ENCODE measurements at places on chromosomes 16 and 17. TPM values are rescaled to one million over a fixed set of nuclear protein-coding genes. Genes with fewer than 3 reads are reported as not detected.

The MAP2K6 gene
- 0.26 TPM for total RNA-seq

GRCh38 chr17:81309140-81309858 is 14.2 kb upstream of the SLC38A10 start:
- DNase-seq = peak; percentile 64

The KRTAP16-1 gene
- total RNA-seq = not detected

The TM4SF5 gene
- total RNA-seq = not detected

- no peak for DNase-seq
Measured at GRCh38 chr16:87067836-87068761, 249.1 kb downstream of the C16orf95 start.

DNA sequence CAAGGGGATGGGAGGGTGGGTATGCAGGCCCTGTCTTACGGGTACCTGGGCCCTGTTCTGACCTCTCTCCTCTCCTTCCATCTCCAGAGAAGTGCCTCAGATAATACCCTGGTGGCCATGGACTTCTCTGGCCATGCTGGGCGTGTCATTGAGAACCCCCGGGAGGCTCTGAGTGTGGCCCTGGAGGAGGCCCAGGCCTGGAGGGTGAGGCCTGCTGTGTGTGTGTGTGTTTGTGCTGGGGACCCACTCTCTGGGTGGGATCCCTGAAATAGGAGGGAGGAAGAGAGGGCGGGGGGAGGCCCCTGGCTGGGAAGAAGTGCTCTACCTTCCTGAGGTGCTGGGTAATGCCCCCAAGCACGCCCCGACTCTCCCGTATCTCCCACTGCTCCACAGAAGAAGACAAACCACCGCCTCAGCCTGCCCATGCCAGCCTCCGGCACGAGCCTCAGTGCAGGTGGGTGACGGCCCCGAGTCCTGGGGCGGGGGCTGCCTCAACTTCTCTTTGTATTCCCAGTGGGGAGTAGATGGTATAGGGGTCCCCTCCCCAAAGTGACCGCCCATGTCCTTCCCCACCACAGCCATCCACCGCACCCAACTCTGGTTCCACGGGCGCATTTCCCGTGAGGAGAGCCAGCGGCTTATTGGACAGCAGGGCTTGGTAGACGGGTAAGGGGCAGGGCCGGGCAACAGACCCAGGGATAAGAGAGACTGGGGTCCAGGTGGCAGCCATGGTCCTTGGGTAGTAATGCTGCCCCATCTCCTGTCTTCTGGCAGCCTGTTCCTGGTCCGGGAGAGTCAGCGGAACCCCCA is 7.8 kb downstream of the GRB7 start:
- no peak for DNase-seq

GRCh38 chr17:12048843-12049473 is 28.3 kb downstream of the MAP2K4 start:
- no peak for DNase-seq

The ITGAX gene
- not detected for total RNA-seq

The FNDC8 gene
- total RNA-seq = not detected

The UTS2R gene
- total RNA-seq = 0.11 TPM

GRCh38 chr16:73713778-73714495 is 582.7 kb upstream of the PSMD7 start:
- DNase-seq = no peak

DNA sequence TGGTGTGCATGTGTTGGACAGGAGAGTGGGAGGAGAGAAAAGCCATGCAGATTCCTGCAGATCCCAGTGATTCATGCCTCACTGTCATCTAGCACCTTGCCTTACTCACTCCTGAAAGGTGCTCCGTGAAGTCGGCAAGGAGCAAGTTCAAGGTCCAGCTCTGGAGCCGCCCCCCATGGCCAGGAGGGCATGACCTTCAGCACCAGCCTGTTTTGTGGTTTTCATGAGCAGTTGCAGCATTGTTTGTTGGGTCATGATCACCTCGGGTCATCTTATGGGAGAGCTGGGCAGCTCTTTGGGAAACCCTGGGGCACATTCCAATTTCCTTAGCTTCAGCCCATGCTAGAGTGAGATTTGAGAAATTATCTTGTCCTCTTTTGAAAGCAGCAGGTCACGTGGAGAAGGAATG is 137.5 kb upstream of the IRX3 start:
- no peak for DNase-seq

GRCh38 chr16:28504707-28505404 is 1.8 kb downstream of the IL27 start:
- DNase-seq = no peak
